ENCODE measurements at places on chromosomes 12 and 14. TPM values are rescaled to one million over a fixed set of nuclear protein-coding genes. Genes with fewer than 3 reads are reported as not detected.

- no peak for DNase-seq
Measured at GRCh38 chr12:44819884-44820283, 56.2 kb downstream of the NELL2 start.

- no peak for DNase-seq
Measured at GRCh38 chr14:89639687-89640086, 222.7 kb upstream of the FOXN3 start.

The ARMH4 gene
- total RNA-seq, result 26.8 TPM

DNA sequence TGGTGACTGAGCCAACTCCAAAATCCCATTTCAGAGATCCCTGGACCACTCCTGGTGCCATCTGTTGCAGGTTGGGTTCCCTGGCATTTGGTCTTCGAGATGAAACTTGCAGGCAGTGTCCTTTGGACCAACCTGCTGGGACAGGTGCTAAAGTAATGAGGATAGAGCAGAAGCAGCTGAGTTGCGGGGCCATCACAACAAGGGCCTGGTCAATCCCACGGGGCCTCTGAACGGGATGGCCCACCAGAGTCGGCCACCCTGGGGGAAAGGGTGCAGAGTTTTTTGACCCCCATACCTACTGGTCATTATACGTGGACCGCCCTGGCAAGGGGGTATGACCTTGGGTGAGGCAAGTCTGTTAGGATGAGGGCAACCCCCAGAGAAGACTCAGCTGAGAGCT, 39.3 kb downstream of the DLK1 start:
- peak; percentile 8 for DNase-seq

The TEX22 gene
- total RNA-seq, result 4.6 TPM

All from dorsolateral prefrontal cortex (tissue), 122 donors.